ENCODE measurements at places on chromosomes 12 and 14.

DNA sequence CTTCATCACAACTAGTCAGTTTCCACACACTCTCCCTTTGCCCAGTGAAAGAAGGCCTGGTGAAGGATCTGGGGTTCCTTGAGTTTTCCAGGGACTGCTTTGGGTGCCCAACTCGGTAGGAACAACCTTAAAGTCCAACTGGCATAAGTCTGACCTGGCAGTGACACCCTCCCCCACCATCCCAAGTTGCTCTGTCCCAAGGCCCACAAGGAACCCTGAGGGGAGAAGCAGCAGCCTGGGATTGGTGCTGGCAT is 1.6 kb downstream of the KMT2D start:
- DNase-seq, result no peak

DNA sequence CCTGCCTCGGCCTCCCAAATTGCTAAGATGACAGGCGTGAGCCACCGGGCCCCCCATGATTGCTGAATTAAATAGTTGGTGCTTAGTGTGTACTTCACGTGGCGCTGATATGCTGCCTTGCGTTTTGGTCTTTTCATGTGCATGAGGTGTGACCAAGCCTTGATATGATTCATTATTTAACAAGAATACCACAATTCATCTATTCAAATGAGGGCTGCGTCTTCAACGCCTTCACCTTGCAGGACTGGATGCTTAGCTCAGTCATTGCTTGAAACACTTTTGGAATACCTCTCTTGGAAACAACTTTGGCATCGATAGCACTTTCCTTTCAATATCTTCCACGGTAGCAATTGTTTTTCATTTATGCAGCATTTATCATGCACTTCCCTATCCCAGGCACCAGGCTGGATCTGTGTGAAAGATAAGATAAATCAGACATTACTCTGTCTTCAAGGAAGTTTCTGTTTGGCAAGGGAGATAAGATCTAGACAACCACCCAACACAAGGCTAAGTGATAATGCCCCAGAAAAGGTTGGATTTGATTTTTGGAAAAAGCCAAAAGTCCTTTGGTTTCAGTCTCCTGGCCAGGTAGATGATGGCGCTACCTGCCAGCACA is 1.3 kb upstream of the TEAD4 start:
- DNase-seq, result no peak

DNA sequence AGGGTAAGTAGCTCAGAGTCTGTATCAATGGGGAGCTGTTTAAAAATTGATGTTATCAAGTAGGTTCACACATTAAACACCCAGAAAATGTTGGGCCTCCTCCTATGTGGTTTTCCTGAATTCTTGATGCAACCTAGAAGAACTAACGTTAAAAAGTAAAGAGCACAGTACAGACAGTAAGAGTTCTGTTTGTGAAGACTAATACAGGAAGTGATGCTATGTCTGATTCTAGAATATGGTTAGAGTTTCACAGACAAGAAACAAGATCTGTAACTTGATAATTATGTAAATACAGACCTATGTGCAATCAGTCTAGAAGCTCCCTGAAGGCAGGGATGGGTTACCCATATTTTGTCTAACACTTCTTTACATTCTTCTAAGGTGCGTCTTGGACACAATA is 214.9 kb upstream of the BTG1 start:
- DNase-seq, result no peak

DNA sequence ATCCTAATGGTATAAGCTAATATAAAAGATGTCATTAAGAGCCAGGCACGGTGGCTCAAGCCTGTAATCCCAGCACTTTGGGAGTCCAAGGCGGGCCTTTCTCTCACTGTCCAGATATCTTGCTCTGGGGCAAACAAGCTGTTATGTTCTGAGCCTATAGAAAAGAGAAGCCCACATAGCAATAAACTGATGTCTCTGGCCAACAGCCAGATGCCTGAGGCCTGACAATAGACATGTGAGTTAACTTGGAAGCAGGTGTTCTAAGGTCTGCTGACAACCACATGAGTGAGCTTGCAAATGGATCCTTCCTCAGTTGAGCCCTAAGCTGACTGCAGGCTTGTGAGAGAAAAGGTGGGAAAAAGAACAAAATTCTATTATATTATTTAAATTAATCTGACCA is 25.0 kb downstream of the YAF2 start:
- DNase-seq, result no peak

DNA sequence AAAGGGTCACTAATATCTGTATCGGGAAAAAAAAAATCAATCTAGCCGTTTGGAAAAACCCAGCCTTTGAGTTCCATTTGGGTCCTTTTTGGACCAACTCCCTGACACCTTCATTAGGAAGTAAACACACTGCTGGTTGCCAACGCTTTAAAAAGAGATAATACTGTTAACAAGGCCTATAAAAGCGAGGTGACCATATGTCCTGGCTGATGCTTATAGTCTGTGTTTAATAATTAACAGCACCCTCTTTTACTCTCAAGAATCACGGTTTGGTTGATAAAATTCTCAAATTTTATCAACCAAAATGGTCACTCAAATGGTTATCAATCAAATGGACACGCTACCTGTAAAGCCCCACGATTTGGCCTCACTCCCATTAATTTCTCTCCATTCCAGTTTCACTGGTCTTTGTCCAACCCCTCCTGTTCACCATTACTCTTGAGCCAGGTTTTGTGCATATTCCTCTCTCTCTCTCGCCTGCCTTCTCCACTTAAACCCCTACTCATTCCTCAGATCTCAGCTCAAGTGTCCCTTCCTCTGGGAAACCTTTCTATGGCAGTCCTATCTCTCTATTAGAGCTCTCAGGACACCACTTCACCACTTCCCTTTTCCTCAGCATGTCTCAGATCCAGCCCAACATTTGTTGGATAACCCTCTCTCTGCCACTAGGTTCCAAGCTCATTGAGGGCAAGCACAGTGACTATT is 9.5 kb downstream of the BTG1 start:
- DNase-seq, result no peak

DNA sequence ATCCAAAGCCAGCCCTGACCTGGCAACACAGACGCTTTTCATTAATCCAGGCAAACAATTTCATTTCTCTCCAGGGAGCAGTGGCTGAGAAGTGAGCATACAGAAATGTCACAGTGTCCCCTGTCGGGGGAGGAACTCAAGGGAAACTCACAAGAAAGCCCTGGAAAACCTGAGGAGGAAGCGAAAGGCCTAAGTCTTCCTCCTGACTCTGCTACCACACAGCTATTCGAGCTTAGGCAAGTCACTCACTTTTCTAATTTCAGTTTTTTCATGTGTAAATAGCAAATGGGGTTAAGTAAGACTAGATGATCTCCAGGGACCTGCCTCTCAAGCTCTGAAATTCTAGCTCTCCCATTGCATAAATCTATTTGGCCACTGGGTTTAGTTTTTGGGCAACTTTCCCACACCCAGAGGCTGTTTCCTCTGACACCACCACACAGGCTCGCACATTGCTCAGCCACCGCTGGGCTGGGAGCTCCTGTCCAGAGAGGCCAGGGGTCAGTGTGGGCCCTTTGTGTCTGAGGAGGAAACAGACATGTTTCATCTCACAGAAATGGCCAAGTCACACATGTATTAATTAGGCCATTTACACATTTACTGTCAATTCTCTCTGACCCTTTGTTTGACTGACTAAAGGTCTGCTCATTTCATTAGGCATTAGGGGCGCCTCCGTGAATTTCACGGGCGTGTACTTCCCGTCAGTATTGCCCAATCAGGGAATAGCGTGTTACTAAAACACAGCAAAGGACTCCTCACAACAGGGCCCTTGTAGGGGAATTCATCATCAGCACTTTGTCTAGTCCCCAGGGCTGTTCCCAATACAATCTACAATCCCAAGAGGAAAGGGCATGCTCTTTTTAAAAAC is 9.8 kb upstream of the PNMA1 start:
- DNase-seq, result no peak

- DNase-seq, result no peak
Measured at GRCh38 chr12:7716381-7716780, 5.1 kb downstream of the DPPA3 start.

DNA sequence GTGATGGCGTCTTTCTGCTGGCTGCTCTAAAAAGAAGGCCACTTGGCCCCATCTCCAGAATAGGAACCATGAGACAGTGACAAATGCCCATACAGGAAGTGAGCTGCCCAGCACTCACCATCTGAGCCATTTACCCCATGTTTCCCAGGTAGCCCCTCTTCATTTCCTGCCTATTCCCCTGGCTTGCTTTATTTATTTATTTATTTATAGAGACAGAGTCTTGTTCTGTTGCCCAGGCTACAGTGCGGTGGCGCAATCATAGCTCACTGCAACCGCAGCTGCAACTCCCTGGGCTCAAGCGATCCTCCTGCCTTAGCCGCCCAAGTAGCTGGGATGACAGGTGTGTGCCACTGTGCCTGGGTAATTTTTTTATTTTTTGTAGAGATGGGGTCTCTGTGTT is 71.2 kb downstream of the RIN3 start:
- no peak for DNase-seq

DNA sequence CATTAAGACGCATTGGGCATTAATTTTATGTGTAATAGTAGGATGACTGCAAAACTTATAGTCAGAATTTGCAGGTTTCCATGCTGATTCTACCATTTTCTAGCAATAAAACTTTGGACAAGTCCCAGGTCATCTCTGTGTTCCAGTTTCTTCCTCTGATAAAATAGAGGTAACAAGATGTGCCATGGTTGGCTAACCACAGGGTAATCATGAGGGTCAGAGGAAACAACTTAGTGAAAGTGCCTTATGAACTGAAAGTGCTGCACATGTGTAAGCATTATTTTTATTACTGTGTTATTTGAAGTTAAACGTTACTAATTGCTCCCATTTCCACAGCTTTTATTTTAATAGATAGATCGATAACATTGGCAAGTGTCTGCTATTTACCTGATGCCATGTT is 21.1 kb downstream of the SMCO2 start:
- peak; percentile 6 for DNase-seq

GRCh38 chr12:48691826-48692487 is 9.9 kb upstream of the KANSL2 start:
- DNase-seq, result no peak

DNA sequence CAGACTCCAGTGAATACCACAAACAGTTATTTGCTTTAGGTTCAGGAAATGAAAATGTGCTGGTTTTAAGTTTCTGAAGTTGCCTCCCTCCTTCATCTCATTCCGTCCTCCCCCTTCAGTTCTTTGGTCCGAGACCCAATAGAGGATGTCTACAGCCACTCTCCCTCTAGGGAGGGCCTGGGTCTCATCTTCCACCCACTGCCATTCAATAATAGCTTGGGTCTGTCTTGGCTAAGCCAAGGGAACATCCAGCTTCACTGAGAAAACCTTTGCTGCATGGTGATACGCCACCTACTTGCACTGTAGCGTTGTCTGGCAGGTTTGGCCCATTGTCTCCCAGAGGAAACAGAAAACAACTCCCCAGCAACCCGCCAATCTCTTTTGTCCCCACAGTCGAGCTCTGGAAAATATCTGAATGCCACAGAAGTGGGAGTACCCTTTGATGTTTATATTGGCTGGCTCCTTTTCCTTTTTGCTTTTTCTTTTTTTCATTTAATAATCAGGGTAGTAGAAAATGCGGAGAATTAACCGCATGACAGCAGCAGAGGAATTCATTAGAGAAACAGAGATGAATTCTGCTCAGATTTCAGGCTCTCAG is 380.1 kb downstream of the RAD51B start:
- no peak for DNase-seq

DNA sequence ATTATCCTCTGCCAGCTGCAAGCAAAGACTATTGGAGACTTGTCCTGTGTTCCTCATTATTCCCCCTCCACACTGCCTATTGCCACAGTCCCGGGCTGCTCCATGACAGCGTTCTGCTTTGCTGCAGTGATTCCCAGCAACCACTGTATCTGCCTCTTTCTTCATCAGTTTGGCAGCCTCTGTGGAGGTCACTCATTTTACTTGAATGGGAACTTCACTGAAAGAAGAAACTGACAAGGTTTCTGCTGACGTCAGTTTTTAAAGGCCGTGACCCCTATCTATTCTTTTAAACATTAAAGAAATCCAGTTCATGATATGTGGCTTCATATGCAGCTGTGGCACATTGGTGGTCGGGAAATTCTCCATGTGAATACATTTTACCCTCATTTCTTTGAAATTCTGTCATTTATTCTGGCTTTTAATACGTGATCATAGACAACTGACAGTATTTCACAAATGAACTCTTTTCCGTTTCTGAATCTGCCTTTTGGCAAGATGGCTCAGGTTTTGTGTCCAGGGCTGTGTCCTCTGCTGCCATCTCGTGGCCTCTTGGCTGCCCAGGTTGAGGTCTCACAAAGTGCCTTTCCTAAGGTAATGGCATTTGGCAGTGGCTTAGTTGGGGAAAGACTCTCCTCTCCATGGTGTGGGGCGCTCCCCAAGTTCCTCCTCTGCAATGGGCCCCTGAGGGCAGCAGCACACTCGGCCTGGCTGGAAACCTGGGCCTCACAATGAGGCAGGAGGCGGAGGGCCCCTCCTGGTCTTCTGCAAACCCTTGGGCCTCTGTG is 5.8 kb downstream of the TMEM253 start:
- peak; percentile 47 for DNase-seq

DNA sequence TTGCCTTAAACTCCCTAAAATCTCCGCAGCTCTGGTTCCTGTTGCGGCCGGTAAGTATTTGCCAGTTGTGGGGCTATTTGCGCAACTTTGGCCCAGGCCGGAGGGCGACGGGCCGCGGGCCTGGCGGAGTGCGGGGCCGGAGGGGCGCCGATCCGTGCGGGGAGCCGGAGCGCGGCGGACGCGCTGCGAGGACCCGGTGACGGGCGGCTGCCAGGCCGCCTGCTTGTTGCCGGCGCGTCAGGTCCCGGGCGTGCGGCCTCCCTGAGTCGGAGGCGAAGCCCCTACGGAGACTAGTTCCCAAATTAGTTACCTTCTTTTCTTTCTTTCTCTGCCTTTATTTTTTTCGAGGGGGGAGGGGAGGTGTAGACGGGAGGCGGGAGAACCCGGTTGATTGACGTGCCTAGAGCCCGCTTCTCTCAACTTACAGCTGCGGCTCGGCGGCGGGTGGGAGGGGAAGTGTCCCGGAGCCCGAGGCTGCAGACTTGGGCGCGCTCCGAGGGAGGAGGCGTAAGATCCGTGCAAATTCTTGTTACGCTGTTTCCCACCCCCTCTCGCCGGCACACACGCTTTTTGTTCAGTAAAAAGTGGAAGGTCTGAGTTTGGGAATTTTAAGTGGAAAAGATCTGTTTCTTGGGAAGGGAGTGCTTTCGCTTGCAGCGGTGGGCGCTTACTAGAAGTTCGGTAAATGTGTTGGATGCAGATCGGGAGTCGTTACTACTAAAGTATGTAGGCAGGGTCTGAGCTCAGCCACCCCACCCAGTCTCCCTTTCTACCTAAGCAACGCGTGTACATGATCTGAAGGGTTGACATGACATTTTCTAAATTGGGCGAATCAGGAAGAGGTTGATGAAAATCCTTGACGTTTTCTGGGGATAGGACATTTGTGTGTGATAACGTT is 576 bp downstream of the ZBTB1 start:
- DNase-seq, result no peak

- DNase-seq, result no peak
Measured at GRCh38 chr12:75792687-75793086, 238.9 kb downstream of the PHLDA1 start.

- DNase-seq, result no peak
Measured at GRCh38 chr12:16612647-16613046, 6.7 kb upstream of the LMO3 start.

GRCh38 chr14:95258754-95259593 is 60.7 kb downstream of the CLMN start:
- no peak for DNase-seq
